Parietal lobe (tissue), 2 donors: ENCODE measurements at places on chromosomes 6 and 20. TPM values are rescaled to one million over a fixed set of nuclear protein-coding genes. Genes with fewer than 3 reads are reported as not detected.

Gene GMPR
- total RNA-seq, result 0.63 TPM

Gene PAK1IP1
- 14.1 TPM for total RNA-seq

Gene CLIC5
- 1.9 TPM for total RNA-seq

Gene HLA-DPB1
- 1.9 TPM for total RNA-seq

Gene SNX9
- total RNA-seq, result 19.4 TPM

Gene IL17F
- total RNA-seq, result not detected

Gene PPP1R14C
- total RNA-seq, result 35.1 TPM

Gene CCN6
- total RNA-seq, result not detected

Gene SLC16A10
- total RNA-seq, result 10.3 TPM

Gene PARD6B
- total RNA-seq, result 9.4 TPM

Gene IBTK
- total RNA-seq, result 85.1 TPM

Gene DYNLT2
- 4.1 TPM for total RNA-seq

Gene SNX14
- total RNA-seq, result 190 TPM
